ENCODE measurements at places on chromosomes 5 and 9. TPM values are rescaled to one million over a fixed set of nuclear protein-coding genes. Genes with fewer than 3 reads are reported as not detected.

DNA sequence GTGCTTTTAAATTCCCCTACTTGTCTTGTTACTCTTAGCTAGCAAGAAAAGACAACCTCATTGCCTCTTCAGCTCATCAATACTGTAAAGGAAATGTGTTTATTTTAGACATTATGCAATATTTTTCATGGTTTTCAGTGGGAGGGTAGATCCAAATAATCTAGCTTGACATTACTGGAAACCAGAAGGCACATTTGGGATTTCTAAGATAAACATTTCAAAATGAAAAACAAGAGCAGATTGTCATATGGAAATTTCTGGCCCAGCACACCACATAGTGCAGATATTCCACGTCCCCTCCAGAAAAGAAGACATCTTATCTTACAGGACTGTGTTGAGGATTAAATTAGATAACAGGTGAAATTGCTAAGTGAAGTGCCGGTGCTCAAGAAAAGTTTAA, 296.9 kb downstream of the MSX2 start:
- no peak for DNase-seq

Gene ESM1
- 0.40 TPM for total RNA-seq

Gene NDUFB6
- 69.6 TPM for total RNA-seq

DNA sequence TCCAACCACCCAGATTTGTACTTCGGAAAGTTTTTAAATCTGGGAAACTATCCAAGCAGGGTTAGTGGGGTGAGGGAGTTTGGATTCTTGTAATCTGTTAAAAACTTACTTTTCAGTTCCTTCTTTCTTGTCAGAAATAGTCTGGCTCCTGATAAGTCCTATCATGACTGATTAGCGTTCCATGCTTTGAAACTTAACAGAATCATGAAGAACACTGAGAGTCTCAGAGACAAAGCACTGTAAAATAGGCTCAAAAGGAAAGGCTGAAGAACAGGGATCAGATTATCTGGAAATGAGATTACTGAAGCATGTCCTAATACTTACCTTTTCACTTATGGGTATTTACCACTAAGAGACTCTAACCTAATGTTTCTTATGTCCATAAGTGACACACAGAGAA, 242.5 kb downstream of the ARRDC3 start:
- DNase-seq: no peak

DNA sequence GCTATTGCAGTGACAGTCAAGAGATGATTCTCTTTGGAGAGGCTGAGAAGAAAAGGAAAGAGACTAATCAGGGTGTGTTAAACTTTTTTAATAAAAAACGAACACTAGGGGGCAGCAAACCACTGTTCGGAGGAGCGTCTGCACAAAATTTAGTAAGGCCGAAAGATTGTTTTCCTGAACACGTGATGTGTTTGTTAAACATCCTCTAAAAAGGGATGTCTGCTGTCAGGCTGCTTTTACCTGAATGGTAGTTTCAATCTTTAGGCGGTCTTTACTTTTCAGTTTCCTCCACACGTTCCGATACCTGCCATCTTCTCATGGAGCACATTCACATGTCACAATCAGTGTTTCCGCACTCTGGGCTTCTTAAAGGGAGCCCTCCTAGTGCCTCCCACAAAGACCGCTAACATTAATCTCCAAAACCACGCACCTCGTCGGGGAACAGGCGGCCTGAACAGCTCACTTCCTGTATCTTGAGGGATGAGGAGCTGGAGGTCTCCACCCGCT, 125.2 kb downstream of the GPBP1 start:
- peak; percentile 35 for DNase-seq

DNA sequence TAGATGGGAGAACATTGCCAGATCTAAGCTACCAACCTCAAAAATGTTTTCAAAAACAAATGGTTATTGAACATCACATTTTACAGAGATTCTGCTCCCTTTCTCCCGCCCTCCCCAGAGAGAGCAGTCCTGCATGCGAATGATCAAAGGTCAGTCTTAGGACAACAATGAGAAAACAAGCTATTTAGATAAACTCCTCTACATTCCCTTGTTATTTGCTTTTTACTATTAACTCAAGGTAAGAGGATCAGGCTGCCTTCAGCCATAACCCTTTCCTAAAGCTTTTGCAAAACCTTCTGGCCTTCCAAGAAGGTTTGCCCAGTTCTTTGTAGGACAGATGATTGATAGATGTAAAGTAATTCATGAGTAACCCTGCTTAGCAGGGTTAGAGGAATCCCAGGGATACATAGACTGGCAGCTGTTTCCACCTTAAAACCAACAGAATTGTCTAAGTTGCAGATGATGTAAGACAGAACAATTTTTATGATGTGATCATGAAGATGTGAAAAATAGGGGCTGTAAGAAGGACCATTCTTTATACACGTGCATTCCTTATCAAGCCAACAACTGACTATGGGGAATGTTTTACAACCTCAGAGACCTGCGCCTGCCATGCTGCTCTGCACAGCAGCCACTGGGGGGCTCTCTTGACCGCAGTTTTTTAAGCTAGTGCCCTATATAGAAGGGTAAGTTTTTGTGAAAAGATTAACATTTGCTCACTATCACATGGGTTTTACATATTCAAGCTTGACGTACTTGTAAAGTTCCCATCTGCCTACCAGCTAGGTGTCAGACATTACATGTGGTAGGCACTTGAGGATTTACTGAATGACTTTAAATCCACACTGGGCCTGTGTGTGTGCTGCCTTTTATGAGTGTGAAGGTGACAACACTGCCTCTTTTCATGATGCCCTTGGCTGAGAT, 2.3 kb upstream of the ZNF782 start:
- DNase-seq: peak; percentile 59

GRCh38 chr5:94670726-94671125, 52.3 kb downstream of the SLF1 start:
- DNase-seq: no peak

Gene RNF180
- total RNA-seq: 99.0 TPM

Gene GTF2H2C
- 52.1 TPM for total RNA-seq

GRCh38 chr9:124017929-124018729, 6.6 kb downstream of the LHX2 start:
- no peak for DNase-seq

- DNase-seq: no peak
Observed at GRCh38 chr5:10985721-10986110, 224.7 kb upstream of the DAP start.

- no peak for DNase-seq
Observed at GRCh38 chr5:98775246-98776065, 2.0 kb downstream of the RGMB start.

DNA sequence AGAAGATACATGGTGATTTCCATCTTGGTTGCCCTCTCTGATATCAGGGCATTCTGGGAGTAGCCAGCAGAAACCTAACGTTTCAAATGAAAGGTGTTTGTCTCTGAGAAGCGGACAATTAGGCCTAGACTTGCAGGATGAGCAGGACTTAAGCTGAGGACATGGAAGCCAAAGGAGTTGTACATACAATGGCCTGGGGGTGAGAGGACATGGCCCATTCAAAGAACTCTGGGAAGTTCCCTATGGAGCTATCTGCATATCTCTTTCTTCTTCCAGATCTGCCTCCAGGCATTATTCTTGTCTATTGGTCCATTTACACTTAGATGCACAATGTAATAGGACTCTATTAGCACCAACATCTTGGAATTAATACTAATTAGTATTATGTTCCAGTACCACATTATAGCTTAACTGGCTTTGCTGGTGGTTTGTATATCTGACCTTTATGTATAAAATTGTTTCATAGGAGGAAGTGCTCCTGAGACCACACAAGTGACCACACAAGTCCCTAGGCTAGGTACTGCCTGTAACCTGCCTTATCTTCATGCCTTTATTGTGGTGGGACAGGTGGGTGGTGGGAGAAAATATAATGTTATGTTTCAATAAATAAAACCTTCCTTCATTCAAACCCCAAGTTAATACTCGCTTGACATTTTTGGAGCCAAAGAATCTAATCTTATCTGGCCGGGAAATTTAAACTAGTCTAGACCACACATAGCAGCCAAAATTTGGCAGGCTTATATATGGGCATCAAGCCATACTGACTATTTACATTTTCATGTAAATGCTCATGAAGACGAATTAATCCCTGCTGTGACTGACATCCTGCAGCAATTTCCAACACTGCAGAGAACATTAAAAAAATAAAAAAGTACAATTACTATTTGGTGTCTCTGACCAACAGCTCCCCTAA, 52.1 kb upstream of the EQTN start:
- DNase-seq: no peak

Gene LURAP1L
- total RNA-seq: 3.7 TPM

DNA sequence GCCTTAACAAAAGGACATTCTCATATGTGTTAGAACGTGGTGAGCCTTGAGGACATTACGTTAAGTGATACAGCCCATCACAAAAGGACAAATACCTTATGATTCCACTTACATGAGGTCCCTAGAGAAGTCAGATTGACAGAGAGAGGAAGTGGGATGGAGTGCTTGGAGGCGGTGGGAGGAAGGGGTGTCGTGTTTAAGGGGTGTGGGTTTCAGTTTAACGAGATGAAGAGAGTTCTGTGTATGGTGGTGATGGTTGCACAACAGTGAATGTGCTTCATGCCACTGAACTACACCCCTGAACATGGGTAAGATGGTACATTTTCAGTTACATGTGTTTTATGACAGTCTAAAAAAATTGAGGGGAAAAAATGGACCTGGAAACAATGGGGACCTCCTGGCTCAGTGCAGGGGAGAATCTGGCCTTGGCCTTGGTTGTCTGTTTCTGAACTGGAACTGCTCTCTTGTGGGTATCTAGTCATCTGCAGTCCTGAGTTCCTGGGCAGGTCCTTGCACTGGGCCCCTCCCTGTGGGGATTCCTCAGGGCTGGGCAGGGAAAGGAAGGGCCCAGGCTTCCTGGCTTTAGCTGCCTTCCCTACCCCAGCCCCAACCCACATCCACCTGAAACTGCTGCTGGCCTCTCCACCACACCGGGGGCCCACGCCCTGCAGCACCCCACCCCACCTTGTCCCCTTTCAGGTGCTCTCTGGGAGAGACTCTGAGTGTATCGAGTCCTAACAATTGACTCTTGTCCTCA, 17.8 kb downstream of the LRRC8A start:
- no peak for DNase-seq

GRCh38 chr5:44727100-44727499, 81.6 kb upstream of the MRPS30 start:
- no peak for DNase-seq

GRCh38 chr5:132501961-132502931, 11.7 kb upstream of the IRF1 start:
- no peak for DNase-seq

GRCh38 chr5:58675341-58675740, 92.5 kb downstream of the RAB3C start:
- no peak for DNase-seq
